ENCODE measurements at places on chromosomes 6 and 20.

DNA sequence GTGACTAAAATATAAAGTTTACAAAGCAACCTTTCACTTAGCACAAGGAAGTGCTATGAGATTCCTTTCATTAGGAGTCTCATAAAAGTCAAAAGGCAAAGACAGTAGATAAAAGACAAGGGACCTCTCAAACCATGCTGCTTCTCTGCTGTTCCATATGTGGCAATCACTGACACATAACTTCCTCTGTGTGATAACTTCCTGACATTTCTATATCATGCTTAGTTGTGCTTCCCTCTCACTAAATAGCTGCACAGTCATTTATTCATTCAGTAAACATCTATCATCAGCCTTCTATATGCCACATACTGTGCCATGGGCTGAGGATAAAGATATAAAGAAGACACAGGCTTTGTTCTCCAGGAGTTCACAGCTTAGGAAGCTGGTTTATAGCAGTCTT lies 214.8 kb upstream of the GRIK2 start:
- DNase-seq: no peak

GRCh38 chr6:35586542-35586941 lies 73.8 kb upstream of the TULP1 start:
- no peak for DNase-seq

GRCh38 chr6:44576132-44576631 lies 188.7 kb downstream of the CDC5L start:
- DNase-seq: no peak

GRCh38 chr6:150417899-150418826 lies 49.4 kb downstream of the IYD start:
- peak; percentile 50 for DNase-seq

GRCh38 chr20:15345287-15345686 lies 1007.9 kb upstream of the FLRT3 start:
- DNase-seq: no peak

- DNase-seq: no peak
These were observed 122.6 kb downstream of the HIVEP2 start for GRCh38 chr6:142822383-142822782.

DNA sequence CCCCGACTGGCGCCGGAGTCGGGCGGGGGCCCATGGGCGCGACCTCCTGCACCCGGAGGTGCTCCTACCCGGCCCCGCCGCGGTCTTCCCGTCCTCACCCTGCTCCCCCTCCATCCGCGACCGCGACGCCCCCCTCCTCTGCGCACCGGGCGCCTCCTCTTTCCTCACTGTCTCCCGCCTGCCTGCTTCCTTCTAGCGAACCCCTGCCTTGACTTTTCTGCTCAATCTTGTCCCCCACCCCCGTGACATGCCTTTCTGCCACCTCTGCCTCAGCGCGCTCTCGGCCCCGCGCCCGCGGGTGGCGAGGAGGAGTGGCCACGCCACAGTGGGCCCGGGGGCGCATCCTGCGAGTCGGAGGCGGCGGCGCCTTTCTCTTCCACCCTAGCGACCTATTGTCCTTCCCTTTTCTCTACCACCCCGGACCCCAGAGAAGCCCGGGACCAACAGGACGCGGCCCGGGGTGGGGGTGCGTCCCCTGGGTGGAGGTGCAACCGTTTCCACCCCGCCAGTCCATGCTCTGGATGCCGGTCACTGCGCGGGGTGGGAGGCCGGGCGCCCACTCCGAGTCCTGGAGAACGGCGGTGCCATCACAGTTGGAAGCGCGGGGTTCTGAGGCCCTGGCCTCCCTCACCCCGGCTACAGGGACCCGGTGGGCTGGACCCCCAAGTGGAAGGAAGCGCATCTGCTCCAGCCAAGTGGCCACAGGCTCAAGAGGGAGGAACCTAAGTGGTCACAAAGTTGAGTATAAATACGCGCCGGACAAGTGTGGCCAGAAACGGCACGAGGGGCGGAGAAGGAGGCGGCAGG lies 2.0 kb downstream of the PDE10A start:
- no peak for DNase-seq

- DNase-seq: no peak
These were observed 53.4 kb upstream of the TMEM30A start for GRCh38 chr6:75337835-75338580.

DNA sequence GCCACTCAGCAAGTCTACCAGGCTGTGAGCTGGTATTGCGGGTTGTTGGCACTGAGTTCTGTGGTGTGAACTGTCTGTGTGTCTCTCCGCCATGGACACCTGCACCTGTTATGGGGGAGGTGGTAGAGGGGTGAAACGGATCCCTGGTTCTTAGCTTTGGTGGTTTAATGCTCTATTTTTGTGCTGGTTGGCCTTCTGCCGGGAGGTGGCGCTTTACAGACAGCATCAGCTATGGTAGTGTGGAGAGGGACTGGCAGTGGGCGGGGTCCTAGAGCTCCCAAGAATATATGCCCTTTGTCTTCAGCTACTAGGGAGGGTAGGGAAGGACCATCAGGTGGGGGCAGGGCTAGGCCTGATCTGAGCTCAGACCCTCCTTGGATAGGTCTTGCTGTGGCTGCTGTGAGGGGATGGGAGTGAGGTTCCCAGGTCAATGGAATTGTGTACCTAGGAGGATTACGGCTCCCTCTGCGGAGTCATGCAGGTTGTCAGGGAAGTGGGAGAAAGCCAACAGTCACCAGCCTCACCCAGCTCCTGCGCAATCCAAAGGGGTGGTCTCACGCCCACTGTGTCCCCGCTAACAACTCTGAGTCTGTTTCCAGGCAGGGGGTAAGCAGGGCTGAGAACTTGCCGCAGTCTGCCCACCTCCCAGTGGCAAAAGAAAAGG lies 154.3 kb downstream of the CCDC170 start:
- DNase-seq: no peak

DNA sequence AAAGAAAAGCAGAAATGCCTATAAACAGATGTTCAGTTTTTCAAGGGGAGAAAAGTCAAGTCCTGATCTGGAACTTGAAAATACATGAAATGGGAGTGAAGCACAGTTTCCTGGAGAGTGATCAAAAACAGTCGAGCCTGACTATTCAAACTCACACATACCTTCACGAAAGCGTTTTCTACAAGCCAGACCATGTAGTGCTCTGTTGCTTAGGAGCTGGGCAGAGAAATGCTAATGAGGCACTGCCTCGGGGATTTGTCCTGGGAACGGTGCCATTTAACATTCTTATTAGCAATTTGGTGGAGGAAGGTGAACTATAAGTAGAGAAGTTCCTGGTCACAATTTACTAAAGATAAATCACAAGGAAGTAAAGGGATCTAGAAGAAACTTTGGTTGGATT lies 5.9 kb downstream of the NHSL1 start:
- DNase-seq: peak; percentile 30

GRCh38 chr20:1118004-1118335 lies 432 bp upstream of the PSMF1 start:
- DNase-seq: no peak

- DNase-seq: no peak
These were observed 136.1 kb downstream of the SLC24A3 start for GRCh38 chr20:19348582-19348981.

DNA sequence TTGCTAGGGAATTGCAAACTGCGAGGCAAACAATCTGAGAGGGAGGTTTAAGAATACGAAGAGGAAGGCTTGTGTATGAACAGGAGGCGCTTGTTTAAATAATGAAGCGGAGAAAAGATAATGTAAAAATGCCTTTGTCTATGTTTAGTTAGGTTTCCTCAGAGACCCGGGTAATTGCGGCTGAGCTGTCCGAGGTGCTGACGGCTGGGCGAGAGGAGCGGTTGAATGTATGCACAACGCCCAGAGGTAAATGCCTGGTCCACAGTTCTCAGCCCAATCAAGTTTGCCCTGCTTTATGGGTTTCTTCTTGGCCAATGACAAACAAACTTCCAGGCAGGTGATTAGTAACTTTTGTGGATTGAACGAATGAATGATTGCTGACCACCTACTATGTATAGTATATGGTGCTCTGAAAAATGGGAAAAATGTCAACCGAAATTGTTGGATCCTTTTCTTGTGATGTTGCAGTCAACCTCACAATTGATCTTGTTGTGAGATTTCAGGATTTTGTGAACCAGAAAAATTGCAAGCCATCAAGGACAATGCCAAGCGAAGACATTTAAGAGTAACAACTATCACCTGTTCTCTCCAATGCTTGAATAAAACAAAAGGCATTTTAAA lies 38.3 kb upstream of the SLC32A1 start:
- no peak for DNase-seq

- DNase-seq: no peak
These were observed 2.9 kb downstream of the KLHDC3 start for GRCh38 chr6:43016943-43017334.

DNA sequence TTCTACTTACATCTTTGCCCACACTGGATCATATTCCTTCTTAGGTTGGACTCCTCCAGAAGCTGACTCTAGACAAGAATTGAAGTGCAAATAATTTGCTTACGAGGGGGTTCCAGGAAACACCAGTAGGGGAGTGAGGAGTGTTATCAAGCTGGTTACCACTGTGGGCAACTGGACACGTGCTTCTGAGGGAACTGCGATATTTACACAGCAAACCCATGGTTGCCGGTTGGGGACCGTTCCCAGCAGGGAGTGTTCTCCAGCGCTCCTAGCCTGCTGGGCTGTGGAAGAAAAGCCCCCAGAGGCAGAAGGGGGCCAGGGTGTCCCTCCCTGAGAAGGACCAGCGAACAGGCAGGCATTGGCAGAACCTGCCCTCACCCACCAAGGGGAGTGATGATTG lies 21.7 kb downstream of the MDFI start:
- DNase-seq: no peak

DNA sequence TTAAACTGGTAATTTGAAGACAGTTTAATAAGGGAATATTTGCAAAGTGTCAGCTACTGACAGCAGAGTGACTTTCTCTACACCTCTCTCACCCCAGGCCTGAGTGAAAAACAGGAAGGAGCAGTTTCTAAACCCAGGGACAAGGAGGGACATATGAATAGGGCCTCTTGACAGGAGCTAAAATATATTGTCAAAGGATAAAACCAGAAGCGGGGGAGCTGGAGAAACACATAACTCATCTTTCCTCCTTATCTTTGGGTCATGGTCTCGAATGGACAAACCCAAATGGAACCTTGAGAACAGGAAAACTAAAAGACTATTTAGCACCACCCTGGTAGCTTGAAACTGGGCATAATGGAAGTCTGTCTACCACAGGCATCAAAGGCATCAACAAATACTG lies 197.5 kb upstream of the FOXA2 start:
- DNase-seq: no peak

- no peak for DNase-seq
These were observed 153.5 kb downstream of the CFAP61 start for GRCh38 chr20:20205862-20206236.

- no peak for DNase-seq
These were observed 35.4 kb upstream of the HMGN3 start for GRCh38 chr6:79269877-79270276.

GRCh38 chr6:149680503-149680902 lies 32.0 kb upstream of the KATNA1 start:
- no peak for DNase-seq

GRCh38 chr6:138248878-138249277 lies 30.6 kb upstream of the PBOV1 start:
- no peak for DNase-seq

DNA sequence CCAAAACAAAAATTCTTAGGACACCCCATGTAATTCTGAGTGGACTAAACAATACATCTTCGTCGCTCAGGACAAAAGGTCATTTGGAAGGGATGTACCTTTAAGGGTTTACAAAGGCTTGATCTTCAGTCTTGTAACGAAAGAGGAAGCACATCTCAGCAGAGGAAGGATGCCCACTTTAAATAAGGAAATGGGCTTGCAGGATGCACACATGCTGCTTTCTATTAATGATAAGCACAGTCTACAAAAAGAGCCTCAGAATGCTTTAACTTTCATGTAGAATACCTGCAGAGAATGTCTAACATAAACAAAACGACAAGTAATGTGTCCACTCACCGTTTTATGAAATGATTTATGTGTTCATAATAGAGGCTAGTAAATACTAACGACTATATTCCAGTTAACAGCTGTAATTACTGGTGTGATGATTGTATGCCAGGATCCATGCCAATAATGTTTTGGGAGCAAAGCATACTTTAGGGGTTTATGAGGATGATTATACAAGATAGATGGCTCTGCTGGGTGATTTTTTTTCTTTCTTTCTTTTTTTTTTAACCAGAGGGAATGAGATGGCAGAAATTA lies 216.9 kb downstream of the GMDS start:
- DNase-seq: peak; percentile 10

- no peak for DNase-seq
These were observed 12.5 kb downstream of the OTOR start for GRCh38 chr20:16760431-16761304.

GRCh38 chr6:119034827-119035458 lies 43.5 kb downstream of the FAM184A start:
- no peak for DNase-seq

DNA sequence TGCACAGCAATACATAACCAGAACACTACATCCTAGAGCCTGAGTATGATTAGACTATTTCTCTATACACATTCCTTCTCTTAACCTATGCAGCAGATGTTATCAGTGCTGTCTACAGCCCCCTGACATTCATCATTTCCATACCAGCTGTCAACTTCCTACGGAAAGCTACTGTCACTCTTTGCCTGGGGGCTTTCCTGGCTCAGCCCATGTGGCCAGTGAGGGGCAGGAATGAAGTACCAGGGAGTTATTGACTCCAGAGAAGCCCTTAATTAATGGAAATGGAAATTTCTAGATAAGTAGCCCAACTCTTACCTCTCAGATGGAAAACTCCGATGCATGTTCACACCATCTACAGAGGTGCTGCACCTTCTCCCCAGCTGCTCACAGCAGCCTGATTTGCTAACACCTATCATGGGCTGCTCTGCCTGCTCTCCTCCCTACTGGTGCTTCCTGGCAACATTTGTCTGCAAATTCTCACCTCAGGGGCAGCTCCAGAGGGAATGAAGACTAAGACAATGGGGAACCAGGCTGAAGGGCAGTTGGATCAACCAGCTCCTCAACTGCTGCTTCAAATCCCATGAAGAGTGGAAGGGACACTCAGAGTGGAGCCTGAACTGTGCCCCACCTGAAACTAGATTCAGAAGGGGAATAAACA lies 59.6 kb downstream of the LINC00237 start:
- DNase-seq: no peak

- DNase-seq: no peak
These were observed 216.4 kb upstream of the MCHR2 start for GRCh38 chr6:100210137-100211117.

GRCh38 chr6:125749865-125750691 lies 646 bp downstream of the HEY2 start:
- DNase-seq: no peak

DNA sequence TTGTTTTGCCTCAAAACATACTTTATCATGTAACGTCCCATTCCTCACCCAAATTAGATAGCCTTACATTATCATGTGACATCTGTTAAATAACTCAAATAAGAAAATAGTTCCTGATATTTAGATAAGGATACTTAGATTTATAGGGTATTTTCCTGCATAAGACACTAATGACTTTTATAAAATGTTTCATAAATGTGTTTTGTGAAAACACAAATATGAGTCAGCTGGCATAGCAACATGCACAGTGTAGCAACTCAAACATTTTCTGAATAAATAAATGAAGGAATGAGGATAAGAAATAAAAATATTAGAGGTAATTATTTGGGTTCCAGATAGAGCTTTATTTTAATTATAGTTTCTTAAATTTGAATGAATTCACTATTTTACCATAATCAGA lies 460.4 kb upstream of the PLCB4 start:
- no peak for DNase-seq
